ENCODE measurements at places on chromosomes 3 and 15.

DNA sequence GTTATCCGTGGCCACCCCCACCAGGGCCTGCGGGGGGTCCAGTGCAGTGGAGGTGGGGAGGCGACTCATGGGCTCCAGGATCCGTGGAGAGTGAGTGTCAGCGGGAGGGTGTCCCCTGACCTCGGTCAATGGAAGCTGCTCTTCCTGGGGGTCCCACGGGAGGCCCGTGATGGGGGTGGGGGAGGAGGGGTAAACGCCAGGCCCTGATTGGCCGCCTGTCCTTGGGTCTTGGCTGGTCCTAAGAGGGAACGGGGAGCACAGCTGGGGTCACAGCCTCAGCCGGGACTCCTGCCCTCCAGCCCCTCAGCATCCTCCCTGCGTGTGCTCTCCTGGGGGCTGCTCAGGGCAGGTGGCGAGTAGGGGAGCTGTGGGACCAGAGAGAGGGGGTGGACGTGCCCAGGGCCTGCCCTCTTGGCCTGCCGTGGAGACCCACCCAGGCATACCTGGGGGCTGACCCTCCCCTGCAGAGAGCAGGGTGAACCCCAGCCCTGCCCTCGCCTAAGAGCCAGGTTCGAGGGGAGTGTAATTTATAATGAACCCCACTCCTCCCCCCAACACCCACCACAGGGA, 184.6 kb downstream of the GOLGA6L6 start:
- DNase-seq, result no peak

- DNase-seq, result no peak
Observed at GRCh38 chr3:67460841-67461510, 193.4 kb downstream of the SUCLG2 start.

DNA sequence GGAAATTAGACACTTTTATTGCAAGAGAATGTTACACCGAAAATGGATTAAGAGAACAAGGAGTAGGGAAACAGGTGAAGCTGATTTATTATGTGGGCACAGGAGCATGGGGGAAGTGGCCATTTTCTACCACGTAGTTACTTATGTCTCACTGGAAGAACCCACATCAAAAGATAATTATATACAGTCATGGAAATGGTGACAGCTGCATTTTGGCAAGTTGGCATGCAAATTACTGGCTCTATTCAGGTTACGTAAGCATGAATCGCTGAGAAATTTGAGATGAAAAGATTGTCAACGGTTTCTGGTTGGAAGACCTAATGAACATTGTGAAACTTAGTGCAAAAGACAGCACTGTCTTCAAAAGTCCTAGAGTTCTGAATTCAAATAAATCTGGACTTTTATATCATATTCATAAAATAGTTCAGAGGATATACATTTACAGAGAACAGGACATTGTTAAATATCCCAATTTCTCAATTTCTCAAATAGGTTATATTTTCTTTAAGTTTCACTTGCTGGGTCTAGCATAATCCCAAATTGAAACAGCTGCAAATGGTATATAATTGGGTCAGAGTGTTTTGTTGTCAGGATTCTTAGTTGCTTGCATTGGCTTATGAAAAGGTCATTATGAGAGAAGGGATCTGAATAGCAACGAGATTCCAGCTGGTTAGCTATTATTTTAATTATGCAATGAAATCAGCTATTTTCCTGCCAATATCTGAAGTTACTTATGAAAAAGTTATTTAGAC, 567.8 kb downstream of the ZPLD1 start:
- DNase-seq, result no peak

- no peak for DNase-seq
Observed at GRCh38 chr3:49013738-49014660, 4.4 kb downstream of the DALRD3 start.

- DNase-seq, result no peak
Observed at GRCh38 chr15:99253381-99254090, 2.3 kb downstream of the LRRC28 start.

DNA sequence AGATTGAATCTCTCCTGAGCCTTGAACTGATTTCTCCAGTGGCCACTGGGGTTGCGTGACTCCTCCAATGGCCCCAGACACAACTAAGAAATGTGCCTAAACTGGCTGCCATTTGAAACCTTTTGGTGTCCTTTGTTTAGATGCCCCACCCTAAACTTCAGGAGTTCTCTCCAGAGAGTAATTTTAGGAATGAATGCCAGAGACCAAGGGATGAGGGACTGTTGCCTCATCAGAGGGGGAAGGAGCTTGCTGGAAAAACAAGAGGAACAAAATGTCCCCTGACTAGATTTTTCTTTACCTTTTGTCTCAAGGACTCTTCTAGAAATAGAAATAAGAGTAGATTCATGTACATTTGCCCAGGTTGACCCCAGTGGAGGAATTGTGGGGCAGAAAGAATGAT, 8.1 kb upstream of the ADPRH start:
- DNase-seq, result no peak

DNA sequence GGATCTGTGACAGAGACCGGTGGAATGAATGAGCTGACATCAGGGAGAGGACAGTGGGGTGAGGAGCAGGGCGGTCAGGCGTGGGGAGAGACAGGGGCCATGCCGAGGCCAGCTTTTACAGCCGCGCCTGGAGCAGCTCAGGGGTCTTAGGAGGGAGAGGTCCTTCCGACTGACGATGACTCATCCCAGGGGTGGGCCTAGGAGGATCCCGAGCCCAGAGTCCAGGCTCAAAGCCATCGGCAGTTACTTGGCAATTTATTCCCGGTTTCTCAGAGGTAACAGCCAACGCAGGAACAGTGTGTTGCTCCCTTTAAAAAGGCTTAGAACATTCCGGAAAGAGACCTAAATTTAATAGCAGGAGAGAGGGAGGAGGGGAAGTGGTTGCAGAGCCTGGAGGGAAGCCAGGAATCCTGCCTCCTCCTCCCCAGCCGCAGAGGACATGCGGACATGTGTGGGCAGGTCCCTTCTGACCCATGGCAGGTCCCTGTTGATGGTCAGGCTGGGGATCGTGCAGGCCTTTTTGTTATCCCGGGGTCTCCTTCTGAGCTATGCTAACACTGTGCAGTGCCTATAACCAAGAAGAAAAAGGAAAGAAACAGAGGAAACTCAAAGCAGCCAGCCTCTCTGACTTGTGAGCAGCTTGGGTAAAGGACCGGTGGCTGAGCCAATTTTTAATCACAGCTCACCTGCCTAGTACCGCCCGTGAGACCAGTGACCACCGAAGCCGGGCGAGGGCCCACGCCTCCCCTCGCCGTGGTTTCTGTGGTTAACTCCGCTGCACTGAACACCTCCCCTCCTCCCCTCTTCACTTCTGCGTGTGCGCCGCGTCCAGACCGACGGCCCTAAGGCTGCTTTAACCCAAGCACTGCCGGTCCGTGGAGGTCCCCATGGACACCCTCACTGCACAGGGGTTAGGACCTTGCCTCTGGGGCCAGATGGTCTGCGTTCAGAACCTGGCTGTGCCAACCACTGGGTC, 392.4 kb upstream of the PROK2 start:
- DNase-seq, result no peak

GRCh38 chr15:48516121-48516520, 129.4 kb downstream of the FBN1 start:
- DNase-seq, result no peak

DNA sequence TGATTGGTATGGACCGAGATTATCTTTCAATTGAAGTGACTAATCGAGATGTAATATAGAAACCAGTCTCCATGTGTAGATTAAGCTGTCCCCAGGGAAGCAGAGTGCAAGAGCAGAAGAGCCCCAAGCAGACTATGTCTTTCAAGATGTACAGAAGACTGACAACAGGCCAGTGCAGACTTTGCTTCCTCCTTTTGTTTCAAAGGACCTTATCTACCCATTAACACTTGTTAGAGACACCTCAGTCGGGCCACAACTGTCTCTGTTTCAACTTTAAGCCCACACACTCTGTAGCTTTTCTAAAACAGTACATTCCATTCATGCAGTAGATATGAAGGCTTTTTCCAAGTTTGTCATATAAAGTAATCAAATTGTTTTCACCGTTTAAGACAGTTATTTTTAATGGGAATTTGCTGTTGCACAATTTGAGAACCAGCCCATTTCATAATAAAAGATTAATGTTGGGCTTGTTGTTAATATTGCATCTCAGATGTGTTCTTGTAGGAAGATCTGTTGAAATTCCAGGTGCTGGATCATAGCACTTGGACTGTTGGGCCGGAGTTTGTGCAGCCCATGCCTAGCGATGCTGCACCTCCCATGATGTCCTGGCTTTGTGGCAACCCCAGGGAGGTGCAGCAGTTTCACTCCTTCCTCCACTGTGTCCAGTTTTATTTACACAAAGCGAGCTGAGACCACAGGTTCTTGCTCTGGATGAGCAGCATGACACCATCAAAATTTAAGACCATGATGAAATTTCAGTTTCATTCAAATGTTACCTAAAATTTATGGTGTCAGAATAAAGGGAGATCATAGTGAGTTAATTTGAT, 12.4 kb downstream of the GORASP1 start:
- DNase-seq, result no peak

DNA sequence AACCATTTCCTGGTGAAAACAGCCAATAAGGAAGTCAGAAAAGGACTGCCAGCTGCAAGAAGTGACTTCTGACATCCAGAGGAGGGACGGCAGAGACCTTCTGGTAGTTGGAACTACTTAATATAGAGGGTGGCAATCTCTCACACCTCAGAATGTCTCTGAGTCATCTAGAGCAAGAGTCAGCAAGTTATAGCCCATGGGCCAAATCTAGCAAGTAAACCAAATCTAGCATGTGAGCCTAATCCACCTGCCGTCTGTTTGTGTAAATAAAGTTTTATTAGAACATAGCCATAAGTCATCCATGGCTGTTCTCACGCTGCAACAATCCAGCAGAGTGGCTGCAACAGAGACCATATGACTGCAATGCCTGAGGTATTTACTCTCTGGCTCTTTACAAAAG, 160.5 kb upstream of the NR2E3 start:
- no peak for DNase-seq

GRCh38 chr3:6860954-6861624, at the start of gene GRM7:
Gene GRM7, plus strand, starts transcription at chr3:6861115.
- DNase-seq, result no peak

GRCh38 chr15:98568382-98569017, 79.8 kb upstream of the IGF1R start:
- DNase-seq, result no peak

GRCh38 chr3:159664006-159664405, 324.6 kb upstream of the IL12A start:
- no peak for DNase-seq

DNA sequence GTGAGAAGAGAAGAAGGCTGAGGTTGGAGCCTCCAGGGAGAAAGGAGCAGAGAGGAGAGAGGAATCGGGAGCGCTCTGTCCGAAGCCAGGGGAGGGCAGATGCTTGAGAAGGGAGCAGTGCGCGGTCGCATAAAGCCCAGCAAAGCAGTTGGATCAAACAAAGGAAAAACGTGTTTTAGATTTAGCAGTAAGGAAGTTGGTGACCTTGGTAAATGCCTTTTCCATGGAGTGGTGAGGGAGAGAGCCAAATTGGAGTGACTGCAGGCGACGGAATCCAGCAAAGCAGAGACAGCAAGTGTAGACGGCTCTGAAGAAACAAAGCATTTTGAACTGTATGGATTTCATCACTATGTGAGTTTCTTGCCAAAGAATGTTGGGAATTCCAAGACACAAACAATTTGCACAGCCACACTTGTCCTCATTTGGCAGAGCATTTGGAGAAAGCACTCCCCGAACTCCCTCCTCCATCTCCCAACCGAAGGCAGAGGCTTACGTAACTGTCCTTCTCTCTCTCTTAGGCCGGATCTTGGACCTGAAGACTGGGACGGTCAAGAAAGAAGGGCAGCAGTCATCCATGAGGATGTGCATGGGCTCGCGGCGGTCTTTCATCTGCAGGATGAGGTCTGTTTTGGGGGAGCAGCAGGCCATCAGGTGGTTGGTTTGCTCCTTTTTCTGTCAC, 103.6 kb downstream of the ARNT2 start:
- no peak for DNase-seq

GRCh38 chr3:25897019-25897418, 107.1 kb downstream of the OXSM start:
- DNase-seq, result no peak

- no peak for DNase-seq
Observed at GRCh38 chr15:100807028-100807427, 72.6 kb upstream of the ALDH1A3 start.

GRCh38 chr3:154121701-154122551, 736 bp downstream of the ARHGEF26 start:
- DNase-seq, result no peak

DNA sequence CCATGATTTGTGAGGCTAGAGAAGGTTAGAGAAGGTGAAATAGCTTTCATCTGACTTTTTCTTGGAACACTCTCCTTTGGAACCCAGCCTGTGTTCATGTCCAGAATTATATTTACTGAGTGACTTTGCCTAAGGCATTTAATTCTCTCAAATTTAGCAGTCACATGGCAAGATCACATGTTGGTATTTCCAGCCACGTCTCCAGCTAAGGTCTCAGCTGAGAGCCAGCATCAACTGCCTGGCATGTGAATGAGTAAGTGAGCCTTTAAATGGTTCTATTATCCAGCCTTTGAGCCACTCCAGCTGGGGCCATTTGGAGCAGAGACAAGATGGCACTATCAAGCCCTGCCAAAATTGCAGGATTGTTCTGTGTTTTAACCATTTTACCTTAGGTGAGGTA, 130.2 kb upstream of the SGO1 start:
- DNase-seq, result no peak

- DNase-seq, result no peak
Observed at GRCh38 chr3:55524565-55525244, 37.6 kb upstream of the WNT5A start.

DNA sequence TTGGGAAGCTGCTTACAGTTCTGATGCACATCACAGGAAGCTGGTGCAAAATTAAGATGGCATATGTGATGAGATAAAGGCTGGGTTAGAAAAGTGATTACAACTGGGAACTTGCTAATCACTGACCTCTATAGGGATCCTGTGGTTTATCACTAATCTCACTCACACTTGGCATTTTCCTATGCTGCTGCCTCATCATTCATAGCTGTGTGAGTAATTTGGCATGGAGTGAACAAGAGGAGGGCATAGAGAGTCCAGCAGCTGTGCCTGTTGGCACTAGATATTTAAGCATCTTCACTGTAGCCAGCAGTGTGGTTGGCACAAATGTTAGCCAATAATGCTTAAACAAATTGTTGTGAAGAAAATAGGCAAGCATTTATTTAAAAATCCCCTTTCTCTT, 217.7 kb upstream of the CGNL1 start:
- no peak for DNase-seq

- DNase-seq, result no peak
Observed at GRCh38 chr15:100193277-100193860, 148.4 kb downstream of the ADAMTS17 start.

- no peak for DNase-seq
Observed at GRCh38 chr3:8286086-8286485, 215.5 kb upstream of the LMCD1 start.

GRCh38 chr15:56351353-56351752, 13.9 kb upstream of the TEX9 start:
- DNase-seq, result no peak

DNA sequence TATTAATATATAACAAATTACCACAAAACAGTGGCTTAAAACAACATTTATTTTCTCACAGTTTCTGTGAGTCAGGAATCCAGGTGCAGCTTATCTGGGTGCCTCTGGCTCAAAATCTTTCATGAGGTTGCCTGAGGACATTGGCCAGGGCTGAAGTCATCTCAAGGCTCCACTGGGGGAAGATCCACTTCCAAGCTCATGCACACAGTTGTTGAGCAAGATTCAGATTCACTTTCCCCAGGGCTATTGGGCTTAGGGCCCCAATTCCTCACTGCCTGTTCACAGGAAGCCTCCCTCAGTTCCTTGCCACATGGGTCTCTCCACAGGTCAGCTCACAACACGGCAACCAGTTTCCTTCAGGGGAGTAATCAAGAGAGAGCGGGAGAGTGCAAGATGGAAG, 35.0 kb downstream of the RFTN1 start:
- DNase-seq, result no peak
